ENCODE measurements at places on chromosomes 4 and X.

GRCh38 chrX:70478526-70479245 is 34.1 kb downstream of the DLG3 start:
- DNase-seq: no peak

GRCh38 chrX:15056044-15056443 is 182.8 kb downstream of the MOSPD2 start:
- DNase-seq: no peak

GRCh38 chr4:76388160-76388908 is 32.6 kb downstream of the CCDC158 start:
- peak; percentile 18 for DNase-seq

DNA sequence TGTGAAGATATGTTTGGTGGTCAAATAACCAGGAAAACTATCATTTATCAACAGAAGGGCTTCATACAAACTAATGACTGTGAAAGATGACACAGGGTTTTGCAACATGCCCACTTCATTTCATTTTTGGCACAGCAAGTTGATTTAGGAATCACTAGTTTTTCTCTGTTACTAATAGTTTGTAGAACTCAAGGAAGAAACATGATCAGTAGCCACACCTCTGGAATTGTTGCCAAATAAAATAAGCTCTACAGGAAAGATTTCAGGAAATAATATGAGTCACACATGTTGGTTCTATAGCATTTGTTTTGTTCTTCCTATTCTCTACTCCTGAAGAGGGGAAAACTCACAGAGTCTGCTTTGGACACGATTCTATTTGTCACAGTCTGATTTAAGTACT is 255.4 kb downstream of the TLL1 start:
- DNase-seq: no peak

DNA sequence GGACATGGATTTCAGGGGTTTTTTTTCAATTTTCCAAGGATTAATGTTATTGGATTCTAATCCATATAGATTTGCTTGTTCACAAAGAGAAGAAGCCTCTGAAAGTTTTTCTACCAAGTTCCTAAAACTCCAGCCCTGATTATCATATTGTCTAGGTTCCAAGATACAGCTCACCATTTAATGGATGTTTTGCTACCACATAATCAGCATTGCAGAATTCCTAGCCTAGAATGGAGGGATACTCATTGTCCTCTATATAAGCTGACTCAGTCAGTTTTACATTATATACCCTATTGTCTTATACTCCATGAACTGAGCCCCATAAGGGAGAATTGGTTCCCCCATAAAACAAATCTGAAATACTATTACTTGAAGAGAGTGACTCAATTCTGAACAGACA is 664.7 kb upstream of the FAM241A start:
- no peak for DNase-seq

- DNase-seq: no peak
These were observed 207.6 kb upstream of the NR3C2 start for GRCh38 chr4:148649652-148650331.

All from small intestine (tissue), 16 donors.